ENCODE measurements at places on chromosomes 2 and 18.

DNA sequence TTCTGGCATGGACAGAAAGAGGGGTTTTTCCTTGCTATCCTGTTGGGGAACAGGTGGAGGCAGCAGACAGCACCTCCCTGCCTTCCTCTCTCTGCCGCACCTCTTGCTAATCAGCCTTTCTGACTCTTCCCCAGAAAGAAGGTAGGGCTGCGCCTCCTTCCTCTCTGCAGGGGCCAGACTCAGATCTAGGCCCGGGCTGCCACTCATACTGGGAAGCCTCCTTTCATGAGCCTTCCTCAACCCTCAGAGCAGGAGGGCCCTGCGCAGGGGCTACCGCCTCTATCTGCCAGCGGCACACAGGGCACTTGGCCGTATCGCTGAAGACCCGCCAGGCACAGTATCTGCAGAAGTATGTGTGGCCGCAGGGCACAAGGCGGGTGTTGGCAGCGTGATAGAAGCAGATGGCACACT is 7.1 kb downstream of the NEURL3 start:
- no peak for DNase-seq

DNA sequence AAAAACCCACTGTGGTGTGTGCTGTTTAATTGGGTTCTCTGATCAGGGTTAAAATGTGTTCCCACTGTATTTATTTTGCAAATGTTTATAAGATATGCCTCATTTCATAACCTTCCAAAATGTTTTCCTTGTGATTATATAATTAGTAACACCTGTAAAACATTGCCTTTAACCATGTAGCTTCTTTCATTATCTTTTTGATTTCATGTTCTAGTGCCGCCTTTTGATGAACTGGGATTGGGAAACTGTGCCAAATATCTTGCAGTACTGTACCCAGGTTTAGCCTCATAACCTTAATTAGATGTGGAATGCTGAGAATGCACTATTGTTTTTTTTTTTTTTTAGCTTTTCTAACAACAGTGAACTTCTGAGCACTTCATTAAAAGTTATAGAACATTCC is 96.9 kb downstream of the TANC1 start:
- no peak for DNase-seq

- DNase-seq, result peak; percentile 63
Measured at GRCh38 chr2:41598161-41598894, 449.5 kb upstream of the PKDCC start.

DNA sequence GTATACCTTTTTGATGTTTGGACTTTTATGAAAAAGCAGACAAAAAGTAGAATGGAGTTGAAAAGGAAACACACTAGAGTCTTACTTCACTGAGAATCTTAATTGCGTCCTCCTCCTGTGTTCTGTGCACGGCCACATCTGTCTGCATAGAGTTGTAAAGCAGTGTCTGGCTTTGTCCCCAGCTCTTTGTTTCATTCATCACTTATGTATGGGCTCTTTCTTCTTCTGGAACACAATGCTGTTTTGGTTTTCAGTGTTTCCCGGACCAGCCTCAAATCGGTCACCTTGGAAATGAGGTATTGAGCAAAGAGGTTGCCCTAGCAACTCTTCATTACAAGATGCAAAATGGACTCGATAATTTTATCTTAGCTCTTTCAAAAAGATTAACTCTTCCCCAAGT is 104.3 kb upstream of the CNGA3 start:
- no peak for DNase-seq

- no peak for DNase-seq
Measured at GRCh38 chr2:129678751-129679150, 300.7 kb upstream of the RAB6C start.

- DNase-seq, result no peak
Measured at GRCh38 chr18:21980744-21981143, 188.6 kb upstream of the GATA6 start.

GRCh38 chr2:128535953-128536352 is 217.3 kb upstream of the HS6ST1 start:
- DNase-seq, result peak; percentile 95

DNA sequence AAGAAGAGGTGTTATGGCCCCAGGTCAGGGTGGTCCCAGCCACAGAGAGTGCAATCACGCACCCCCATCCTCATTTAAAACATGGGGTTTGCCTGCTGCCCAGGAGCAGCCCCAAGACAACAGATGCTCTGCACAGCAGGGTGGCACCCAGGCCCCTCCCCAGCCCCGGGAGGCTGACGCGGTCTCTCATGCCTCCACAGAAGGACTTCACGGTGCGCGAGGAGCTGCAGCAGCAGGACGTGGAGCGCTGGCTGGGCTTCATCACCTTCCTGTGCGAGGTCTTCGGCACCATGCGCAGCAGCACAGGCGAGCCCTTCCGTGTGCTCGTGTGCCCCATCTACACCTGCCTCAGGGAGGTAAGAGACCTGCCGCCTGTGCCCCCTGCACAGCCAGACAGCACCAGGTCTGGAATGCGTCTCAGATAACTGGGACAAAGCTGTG is 133.7 kb downstream of the SMAD7 start:
- DNase-seq, result no peak

- no peak for DNase-seq
Measured at GRCh38 chr2:112923237-112923966, 12.4 kb downstream of the IL37 start.

GRCh38 chr2:84243788-84244733 is 215.0 kb downstream of the SUCLG1 start:
- no peak for DNase-seq

- no peak for DNase-seq
Measured at GRCh38 chr2:59713577-59713976, 839.9 kb downstream of the BCL11A start.

GRCh38 chr2:178363252-178363651 is 87.7 kb downstream of the PRKRA start:
- no peak for DNase-seq

GRCh38 chr2:181787310-181788048 is 104.1 kb upstream of the ITPRID2 start:
- no peak for DNase-seq

DNA sequence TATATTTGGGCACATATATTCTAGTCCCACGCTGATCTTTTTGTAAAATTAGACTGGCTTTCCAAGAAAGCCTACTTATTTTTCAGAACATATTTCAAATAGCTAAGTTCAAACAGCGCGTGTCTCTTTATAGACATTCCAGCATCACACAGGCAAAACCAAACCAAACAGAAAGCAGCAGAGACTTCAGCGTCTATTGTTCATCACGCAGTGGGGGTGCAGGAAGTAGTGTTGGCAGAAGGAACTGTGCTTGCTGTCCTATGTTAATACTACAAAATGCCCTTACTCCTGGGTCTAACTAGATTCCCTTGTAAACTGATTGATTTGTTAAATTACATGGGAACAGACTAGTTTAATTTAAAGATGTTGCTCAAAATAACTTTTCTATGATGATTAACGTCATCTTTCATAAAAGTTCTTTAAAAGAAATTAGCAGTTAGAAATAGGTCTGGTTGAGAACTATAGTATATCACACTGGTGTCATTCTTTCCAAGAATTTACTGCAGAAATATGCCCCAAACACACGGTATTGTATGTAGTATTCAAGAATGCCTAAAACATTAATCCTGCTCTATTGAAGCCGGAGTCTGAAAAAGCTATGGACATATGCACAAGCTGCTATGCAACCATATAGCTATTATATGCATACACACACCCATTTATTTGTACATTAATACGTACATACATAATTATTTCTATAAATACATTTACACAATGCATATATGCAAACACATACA is 436.3 kb downstream of the CBLN2 start:
- DNase-seq, result peak; percentile 75

- peak; percentile 67 for DNase-seq
Measured at GRCh38 chr2:149064365-149064841, 25.9 kb downstream of the LYPD6B start.
